ENCODE measurements at places on chromosomes 4 and X. TPM values are rescaled to one million over a fixed set of nuclear protein-coding genes. Genes with fewer than 3 reads are reported as not detected.

DNA sequence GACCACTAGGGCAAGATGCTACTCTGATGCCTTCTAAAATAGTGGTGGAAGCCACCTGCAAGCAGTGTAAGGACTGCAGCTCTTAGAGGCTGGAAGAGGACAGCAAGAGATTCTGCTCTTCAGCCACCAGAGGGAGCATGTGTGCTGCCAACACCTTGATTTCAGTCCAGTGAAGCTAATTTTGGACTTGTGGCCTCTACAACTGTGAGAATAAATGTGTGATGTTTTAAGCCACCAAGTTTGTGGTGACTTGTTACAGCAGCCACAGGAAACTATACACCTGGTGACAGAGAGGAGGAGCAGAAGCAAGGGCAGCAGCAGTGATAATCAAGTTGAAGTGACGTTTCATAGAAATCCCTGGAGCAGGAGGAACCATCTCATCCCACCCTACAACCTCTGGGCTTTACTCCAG is 55.9 kb downstream of the FGFBP1 start:
- DNase-seq, result peak; percentile 82

Gene SHROOM4
- total RNA-seq, result not detected

- DNase-seq, result no peak
These were observed 14.4 kb downstream of the PKD2 start for GRCh38 chr4:88021824-88022223.

GRCh38 chr4:113146876-113147358 is 97.5 kb downstream of the ANK2 start:
- no peak for DNase-seq

DNA sequence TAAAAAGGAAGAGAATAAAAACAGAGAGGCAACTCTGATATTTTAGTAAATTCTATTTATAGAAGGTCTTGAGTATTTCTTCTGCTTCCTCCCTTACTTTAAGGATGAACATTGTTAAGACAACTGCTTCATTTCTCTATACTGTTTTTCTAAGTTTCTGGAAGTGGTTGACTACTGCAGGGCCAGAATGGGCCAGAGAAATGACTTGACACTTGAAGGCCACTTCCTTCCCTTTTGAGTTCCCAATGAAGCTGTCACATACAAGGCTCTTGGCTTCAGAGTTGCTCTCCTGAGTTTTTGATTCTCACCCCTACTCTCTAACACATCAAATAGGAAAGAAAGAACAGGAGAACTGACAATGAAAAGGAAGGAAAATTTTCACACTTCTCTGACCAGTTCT is 37.6 kb downstream of the PKD2 start:
- no peak for DNase-seq

DNA sequence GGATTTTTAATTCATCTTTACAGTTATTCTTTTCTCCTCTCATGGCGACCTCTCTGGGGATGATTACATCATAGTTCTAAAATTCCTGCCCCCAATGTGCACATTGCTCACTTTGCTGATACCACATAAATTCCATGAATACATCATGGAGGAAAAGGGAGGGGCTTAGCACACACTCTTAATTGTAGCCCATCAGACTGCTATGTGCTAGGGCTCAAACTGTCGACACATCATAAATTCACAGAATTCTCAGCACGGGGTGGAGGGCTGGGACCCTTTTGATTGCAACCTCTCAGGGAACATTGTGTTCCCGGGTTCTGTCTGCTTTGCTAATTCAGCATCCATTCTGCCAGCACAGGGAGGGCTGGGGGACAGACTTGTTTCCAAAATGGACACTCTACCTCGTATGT is 592.9 kb downstream of the BCOR start:
- no peak for DNase-seq

GRCh38 chrX:42242004-42242403 is 318.6 kb upstream of the CASK start:
- no peak for DNase-seq

Gene ARX
- total RNA-seq, result not detected

- no peak for DNase-seq
These were observed 2.6 kb downstream of the GPRIN3 start for GRCh38 chr4:89305028-89305427.
